ENCODE measurements at places on chromosomes 7 and 10.

DNA sequence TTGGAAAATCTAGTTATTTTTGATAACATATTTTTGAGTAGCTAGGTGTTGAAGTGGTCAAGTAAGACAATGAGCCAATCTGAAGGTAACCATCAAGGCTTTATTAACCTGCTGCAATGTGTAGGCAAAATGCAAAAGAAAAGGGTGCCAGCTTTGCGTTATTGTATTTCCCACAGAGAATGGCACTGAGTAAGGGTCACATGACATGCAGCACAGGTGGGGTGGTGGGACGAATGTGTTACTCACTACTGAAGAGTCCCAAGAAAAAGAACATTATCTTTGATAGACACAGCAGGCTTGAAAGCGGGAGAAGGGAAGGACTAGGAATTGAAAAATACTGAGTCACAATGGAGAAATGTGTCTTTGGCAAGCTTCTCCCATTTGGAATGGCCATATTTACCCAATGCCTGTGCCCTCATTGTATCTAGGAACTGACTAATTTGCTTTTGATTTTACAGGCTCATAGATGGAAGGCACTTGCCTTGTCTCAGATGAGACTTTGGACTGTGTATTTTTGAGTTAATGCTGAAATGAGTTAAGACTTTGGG lies 898.6 kb upstream of the POT1 start:
- DNase-seq: no peak

DNA sequence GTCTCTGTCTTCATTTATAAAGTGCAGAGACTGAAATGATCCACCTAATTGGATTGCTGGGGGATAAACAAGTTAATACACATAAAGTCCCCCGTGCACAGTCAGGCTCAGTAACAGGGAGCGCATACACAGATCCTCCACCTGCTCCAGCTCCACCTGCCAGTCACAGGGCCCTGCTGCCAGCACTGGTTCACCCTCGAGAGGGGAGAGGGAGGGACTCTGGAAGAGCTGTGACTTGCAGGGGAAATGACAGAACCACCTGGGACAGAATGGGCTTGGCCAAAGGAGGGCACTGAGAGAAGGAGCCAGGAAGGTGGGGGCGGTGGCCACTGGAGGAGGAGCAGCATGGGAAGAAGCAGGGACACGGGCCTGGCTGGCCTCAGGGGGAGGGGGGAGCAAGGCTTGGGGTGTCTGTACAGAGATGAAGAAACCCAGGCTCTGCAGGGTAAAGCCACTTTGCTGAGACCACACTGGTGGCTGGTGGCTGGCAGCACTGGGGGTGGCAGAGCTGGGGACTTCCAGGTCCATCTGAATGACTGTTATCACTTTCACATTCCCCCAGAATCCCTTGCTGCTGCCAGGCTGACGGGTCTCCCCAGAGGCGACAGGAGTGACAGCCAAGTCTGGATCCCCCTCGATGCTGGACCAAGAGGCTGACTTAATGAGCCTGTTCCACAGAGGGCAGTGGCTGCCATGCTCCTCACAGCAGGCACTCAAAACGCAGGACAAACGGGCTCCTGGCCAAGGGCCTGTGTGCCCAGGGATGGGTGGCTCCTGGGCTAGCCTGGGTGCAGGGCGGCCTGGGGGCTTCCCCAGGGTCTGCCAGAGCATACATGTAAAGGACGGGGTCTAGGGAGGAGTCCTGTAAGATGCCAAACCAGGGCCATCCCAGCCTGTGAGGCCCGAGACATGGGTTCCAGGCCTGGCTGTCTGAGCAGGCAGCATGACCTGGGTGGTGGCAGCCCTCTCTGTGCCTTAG lies 151.1 kb downstream of the SH3PXD2A start:
- no peak for DNase-seq

DNA sequence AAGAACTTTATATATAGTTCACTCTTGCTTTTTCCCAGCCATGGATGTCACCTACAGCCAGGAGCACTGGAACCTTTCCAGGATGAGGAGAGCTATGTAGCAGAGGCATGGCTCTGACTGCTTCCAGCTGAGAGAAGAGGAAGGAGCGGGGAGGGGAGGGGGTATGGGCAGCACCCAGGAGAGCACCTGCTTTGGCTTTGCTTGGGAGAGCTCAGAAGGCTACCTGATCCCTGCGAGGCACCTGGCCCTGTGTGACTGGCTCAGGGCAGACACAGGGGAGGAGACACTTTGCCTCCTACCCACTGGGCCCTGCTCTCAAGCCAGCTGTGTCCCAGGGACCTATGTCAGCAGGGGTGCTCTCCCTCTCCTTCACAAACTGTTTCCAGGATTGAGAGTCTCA lies 67.1 kb downstream of the HK1 start:
- no peak for DNase-seq

DNA sequence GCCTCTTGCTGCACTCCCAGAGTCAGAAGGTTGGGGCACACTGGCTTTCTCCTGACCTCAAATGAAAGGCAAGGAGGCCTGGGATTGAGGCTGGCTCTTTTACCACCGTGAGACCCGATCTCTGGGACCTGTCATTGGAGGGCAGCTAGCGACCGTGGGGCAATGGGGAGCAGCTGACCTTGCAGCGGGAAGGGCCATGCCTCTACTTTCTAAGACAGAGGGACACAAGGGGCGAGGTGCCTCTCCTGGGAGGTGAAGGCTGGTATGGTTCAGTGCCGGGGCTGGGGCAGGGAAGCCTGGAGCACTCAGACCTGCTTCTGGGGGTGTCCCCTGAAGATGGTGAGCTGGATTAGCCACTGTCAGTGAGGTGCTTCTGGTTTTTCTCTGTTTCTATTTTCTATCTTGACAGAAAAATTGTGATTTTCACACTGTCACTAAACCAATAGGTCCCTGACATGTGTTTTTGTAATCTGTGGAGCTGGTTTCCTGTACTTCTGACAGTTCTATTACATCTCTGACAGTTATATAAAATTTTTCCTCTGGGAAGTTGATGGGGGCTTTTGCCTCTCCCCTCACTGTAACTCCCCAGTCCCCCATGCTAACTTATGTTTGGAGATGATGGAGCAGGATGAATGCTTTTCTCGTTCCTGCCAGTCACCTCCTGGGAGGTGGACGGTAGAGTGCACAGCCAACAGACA lies 340.8 kb downstream of the RPS24 start:
- DNase-seq: no peak

All from fibroblast of skin of left biceps (primary cell).